ENCODE measurements at places on chromosomes 4 and X.

GRCh38 chr4:74471264-74471663 is 26.3 kb downstream of the AREG start:
- no peak for DNase-seq

- no peak for DNase-seq
Measured at GRCh38 chrX:107691024-107691448, 62.7 kb downstream of the PRPS1 start.

- DNase-seq: no peak
Measured at GRCh38 chr4:26819026-26819425, 41.6 kb upstream of the STIM2 start.

GRCh38 chr4:143348233-143349077 is 11.8 kb downstream of the GAB1 start:
- no peak for DNase-seq

GRCh38 chrX:68588602-68589371 is 58.7 kb upstream of the STARD8 start:
- no peak for DNase-seq

- no peak for DNase-seq
Measured at GRCh38 chr4:175435381-175435783, 376.7 kb downstream of the GPM6A start.

GRCh38 chr4:111404673-111405072 is 740.6 kb upstream of the FAM241A start:
- no peak for DNase-seq

DNA sequence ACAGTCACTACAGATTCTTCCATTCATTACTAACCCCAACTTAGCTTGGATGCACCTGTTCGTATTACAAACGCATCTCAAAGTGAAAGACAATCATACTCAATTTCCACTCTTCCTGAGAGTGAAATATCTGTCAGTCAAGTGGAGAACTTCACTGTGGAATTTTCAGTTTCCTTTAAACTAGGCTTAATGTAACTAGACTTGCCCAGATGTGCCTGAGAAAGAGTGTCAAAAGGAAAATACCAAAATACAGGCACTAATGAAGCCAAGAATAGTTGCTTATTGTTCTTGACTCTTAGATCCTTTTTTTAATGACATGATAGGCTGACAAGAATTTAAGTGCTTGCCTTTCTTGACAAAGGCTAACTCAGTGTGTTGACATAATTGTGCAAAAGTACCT is 72.4 kb upstream of the NR3C2 start:
- no peak for DNase-seq

- no peak for DNase-seq
Measured at GRCh38 chr4:139889901-139890300, 224.3 kb downstream of the MGST2 start.

DNA sequence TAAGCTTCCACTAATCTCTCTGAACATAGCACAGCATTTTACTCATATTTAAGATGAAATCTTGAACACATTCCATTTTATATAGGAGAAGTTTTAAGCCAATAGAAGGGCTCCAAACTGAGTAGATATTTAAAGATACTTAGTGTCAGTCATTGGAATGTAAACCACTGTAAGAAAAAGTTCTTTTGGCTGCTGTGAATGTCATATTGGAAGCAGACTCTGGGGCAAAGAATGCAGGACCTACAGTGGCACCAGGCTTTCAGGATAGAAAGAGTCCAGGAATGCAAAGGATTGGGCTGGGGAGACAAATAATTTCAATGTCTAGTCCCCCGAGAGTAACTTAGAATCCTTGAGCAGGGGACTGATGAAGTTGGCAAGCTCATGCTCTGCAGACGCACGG is 1047.7 kb downstream of the STIM2 start:
- DNase-seq: no peak

- no peak for DNase-seq
Measured at GRCh38 chr4:6938237-6938636, 28.6 kb downstream of the TBC1D14 start.

DNA sequence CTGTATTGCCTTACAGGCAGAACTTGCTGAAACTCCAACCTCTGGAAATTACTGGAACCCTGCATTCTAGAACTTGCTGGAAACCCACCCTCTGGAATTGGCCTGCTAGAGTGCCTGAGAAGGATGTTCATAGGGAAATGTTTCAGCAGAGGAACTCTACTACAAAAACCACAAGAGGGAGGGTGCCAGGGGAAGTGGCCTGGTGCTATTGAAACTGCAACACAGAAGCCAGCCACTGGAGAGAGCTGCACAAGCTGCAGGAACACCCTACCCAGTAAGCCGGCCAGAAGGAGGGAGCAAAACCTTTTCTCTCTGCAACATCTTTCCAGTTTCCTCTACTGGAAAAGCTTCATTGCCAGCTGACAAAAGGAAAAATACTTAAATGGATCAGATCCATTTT is 2.5 kb upstream of the BRWD3 start:
- no peak for DNase-seq

GRCh38 chrX:47885501-47885900 is 48.8 kb downstream of the ZNF81 start:
- no peak for DNase-seq

DNA sequence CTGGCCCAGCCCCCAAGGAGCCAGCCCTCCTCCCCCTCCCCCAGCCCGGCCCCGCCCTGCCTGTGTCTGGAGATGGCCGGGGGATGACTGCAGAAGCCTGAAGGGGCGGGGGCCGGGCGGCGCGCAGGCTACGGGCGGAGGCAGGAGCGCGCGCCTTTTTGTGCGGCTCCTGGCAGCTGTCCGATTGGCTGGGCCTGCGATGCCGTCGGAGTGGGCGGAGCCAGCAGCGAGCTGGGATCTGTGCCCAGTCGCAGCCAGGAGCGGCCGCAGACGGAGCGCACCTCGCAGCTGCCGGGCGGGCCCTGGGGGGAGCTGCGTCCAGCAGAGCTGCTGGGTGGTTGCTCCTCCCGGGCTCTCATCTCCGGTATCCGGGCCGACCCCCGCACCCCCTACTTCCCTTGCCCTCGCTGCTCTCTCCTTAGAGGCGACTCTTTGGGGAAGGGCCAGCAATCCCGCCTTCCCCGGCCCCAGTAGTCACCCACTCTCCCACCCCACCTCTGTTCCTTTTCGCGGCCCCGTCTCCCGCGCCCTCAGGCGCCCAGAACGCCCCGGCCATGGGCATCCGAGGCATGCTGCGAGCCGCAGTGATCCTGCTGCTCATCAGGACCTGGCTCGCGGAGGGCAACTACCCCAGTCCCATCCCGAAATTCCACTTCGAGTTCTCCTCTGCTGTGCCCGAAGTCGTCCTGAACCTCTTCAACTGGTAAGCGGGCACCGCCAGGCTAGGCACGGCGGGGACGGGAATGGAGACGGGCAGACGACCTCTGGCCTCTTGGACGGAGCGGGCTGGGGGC is at the start of gene GABRQ:
Gene GABRQ (plus strand): TSS at position 247 of the 794 bp plus-strand sequence. CDS start 308 bp downstream, at position 555.
- no peak for DNase-seq

DNA sequence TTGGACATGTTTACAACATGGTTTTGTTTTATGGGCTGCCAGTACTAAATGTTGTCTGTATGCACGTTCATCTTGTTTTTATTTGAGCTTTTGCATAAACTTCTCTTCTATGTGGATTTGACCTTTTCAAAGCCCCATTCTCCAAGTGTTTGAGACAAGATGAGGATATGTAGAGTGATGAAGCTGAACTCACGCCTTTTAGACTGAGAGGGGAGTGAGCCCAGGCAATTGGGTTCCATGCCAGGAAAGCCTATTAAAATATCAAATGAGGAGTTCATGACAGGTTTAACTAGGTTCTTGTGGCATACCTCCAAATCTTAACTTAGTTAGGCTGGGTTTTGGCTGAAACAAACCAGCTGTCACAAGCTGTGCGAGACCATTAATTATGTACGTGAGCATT is 170.4 kb upstream of the LDB2 start:
- no peak for DNase-seq

- DNase-seq: no peak
Measured at GRCh38 chr4:113008716-113009115, 40.7 kb upstream of the ANK2 start.

- no peak for DNase-seq
Measured at GRCh38 chrX:26032111-26032912, 105.8 kb upstream of the MAGEB18 start.

DNA sequence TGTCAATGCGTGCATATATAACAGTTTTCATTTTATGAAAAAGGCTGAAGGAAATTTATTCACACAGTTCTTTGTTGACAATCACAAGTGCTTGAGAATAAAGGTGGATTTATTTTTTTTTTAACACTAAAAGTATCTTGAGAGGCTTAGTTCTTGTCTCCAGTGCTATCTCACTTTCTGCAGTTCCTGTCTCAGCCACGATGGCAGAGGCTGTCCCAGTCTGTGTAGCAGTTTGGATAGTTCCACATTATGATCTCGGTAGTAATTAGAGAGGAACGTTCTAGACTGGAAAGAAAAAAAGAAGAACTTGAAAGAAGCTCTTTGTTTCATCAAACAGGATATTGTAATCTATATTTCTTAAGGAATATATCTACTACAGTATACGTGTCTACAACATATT is 229.0 kb downstream of the UGT8 start:
- no peak for DNase-seq

GRCh38 chr4:72016011-72016410 is 15.8 kb upstream of the NPFFR2 start:
- DNase-seq: no peak

DNA sequence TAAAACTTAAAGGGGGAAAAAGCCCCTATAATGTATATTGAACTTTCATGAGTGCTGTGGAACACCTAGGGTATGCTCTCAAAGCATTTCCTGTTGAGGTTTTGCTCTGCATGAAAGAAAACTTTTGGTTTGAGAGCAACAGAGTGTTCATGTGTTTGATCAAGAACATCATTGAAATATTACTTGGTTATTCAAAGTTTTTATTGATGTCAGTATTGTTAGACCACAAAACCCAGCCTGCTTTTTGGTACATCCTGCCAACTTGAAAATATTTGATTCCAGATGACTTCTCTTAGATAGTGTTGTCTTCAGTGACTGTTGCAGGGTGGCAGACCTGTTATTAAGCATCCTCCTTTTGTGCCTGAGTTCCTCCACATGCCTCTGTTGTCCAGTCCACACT is 68.0 kb downstream of the N4BP2 start:
- DNase-seq: no peak

DNA sequence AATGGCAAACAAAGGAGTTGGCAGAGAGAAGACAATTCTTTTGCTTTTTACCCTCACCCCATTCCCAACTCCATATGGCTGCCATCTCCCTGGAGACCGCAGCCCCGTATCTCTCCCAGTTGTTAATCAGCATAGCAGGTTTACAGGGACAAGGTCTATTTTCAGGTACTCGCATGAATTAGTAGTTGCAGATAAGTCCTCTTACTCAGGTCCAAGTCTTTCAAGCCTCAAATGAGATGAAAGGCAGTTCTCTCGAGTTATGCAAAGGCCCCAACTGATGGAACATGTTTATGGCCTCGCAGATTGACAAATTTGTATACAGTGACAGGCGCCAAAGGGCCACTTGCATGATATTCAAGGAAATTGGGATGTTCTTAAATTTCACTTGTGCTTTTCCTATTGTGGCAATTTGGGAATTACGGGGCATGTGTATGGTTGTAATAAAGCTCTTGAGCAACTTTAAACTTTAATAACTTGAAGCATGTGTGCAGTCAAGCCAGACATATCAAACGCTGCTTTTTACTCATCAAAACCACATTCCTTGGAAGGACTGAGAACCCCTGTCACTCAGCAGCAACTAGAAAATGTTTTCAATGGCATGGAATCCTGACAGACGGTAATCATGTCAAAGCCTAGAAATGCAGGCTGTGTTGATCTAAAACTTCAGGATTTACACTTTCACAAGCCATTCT is 45.1 kb downstream of the KDR start:
- DNase-seq: no peak

- DNase-seq: no peak
Measured at GRCh38 chrX:17192106-17192505, 182.9 kb upstream of the NHS start.

DNA sequence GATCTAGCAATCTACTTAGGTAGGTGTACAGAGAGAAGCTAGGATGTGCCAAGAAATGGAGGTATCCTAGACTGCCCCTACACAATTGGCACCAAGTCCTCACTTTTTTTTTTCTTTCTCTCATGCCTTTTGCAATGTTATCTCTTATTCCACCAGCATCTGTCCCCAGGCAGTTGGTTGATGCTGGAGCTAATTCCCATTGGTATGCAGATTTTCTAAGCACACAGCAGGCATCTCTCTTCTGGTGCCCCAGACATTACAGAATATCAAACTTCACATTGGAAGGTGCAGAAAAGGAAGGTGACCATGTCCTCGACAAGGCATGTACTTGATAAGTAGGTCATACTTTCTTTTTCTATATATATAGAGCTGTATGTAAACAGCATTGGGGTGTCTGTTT is 21.6 kb downstream of the LUZP4 start:
- no peak for DNase-seq

DNA sequence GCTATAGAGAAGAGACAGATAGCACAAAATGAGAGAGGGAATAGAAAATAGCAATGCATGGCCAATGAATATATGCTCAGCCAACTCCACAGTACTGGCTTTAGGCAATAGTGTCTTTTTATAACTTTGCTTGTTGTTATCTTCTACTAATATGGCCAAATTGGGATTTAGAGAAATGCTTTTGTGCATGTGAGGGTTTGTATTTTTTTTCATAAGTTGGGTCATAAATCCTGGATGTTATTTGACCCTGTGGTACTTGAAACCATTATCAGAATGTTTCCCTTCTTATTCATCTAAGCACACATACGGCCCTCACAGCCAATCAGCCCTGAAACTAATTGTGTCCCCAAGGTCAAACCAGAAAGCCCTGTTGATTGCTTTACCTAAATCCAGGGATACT is 35.2 kb upstream of the LPAR4 start:
- DNase-seq: no peak

GRCh38 chrX:13662355-13662791 is 9.4 kb downstream of the TCEANC start:
- DNase-seq: no peak

- DNase-seq: no peak
Measured at GRCh38 chrX:154023276-154024000, 3.7 kb upstream of the IRAK1 start.

DNA sequence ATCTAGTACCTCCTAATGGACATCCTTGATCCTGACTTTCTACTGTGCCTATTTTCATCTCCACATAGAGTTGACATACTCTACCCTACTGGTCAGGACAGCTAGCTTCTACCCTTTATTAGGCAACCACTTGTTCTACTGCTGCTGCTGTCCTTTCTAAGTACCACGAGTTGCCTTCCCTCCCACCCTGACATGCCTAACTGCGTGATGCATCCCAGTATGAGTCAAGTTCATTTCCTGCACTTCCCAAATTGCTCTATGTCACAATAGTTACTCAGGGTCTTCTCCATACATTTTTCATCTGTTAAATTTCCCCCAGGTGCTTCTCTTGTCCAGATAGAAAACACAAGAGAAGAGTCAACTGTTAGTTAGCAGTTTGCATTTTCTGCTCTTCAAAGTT is 133.4 kb downstream of the TBC1D19 start:
- no peak for DNase-seq

DNA sequence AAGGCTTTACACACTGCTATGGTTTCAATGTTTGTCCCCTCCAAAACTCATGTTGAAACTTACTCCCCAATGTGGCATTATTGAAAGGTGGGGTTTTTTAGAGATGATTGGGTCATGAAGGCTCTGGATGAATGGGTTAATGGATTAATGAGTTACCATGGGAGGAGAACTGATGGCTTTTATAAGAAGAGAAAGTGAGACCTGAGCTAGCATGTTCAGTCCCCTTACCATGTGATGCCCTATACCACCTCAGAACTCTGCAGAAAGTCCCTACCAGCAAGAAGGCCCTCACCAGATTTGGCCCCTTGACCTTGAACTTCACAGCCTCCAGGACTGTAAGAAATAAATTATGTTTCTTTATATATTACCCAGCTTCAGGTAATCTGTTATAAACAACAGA is 68.9 kb upstream of the CAPN6 start:
- DNase-seq: no peak

GRCh38 chrX:2389324-2389723 is 111.5 kb downstream of the DHRSX start:
- DNase-seq: no peak

All from cerebellar nuclear complex (tissue), 1 donor.